ENCODE measurements at places on chromosomes 3 and 15.

DNA sequence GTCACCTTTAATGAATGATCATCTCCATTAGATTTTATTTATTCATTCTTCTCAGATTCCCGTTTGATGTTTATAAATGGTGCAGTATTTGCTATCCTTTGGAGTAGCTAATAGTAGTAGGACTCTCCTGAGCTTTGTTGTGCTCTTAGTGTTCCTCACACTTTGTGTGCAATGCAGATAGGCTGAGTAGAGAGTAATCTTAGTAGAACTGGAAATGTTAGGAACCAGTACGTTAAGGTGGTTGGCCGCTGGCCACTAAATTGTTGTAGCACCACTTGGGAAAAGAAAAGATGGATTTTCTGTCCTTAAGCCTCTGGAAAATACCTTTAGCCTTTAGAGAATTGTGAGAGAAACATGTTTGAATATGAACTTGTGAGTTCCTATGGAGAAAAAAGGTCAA is 19.9 kb upstream of the EBLN2 start:
- H3K4me3 ChIP-seq = no peak overlapping the region
- no peak for DNase-seq
- no peaks in the 10 kb centered on the region for H3K27me3 ChIP-seq
- H3K36me3 ChIP-seq = no peaks in the 10 kb centered on the region

- no peaks in the 10 kb centered on the region for H3K36me3 ChIP-seq
- no peaks in the 10 kb centered on the region for H3K27me3 ChIP-seq
- H3K4me1 ChIP-seq = no peaks in the 10 kb centered on the region
- H3K4me3 ChIP-seq = no peak overlapping the region
- no peak for DNase-seq
Measured at GRCh38 chr3:39284457-39284881, 4.6 kb upstream of the CX3CR1 start.

GRCh38 chr3:169640467-169641148 is 22.9 kb downstream of the MECOM start:
- H3K27me3 ChIP-seq = no peaks in the 10 kb centered on the region
- DNase-seq = no peak
- H3K4me1 ChIP-seq = peaks cover 3% of the 10 kb centered on the region
- H3K27ac ChIP-seq = no peak overlapping the region
- H3K36me3 ChIP-seq = no peaks in the 10 kb centered on the region
- no peak overlapping the region for H3K4me3 ChIP-seq

DNA sequence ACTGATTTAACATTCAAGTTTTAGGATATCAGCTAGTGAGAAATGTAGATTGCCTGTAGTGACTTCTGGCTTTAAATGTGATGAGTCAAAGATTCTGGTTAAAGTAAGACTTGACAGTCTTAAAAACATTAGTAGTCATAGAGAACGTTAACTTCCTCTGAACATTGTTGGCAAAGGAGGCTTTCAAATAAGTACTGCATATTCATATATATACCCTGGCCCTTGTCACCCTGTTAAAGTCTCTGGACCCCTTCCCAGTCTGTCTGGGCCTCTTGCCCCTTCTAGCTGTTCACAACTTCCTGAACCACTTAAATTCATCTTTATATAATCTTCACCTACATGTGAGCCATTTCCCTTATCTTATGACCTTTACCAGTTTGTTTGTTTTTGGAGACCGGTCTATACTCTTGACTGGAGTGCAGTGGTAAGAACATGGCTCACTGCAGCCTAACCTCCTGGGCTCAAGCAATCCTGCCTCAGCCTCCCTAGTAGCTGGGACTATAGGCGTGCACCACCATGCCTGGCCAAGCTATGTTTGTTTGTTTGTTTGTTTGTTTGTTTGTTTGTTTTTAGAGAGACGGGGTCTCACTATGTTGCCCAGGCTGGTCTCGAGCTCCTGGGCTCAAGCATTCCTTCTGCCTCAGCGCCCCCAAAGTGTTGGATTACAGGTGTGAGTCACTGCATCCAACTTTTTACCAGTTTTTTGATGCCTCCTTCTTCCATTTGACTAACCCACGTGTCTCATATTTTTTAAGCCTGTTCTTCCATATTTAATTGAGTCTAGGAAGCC is 64.4 kb upstream of the CRTC3 start:
- H3K36me3 ChIP-seq = peaks cover 5% of the 10 kb centered on the region
- peaks cover 27% of the 10 kb centered on the region for H3K4me1 ChIP-seq
- no peak for DNase-seq
- no peak overlapping the region for H3K4me3 ChIP-seq

DNA sequence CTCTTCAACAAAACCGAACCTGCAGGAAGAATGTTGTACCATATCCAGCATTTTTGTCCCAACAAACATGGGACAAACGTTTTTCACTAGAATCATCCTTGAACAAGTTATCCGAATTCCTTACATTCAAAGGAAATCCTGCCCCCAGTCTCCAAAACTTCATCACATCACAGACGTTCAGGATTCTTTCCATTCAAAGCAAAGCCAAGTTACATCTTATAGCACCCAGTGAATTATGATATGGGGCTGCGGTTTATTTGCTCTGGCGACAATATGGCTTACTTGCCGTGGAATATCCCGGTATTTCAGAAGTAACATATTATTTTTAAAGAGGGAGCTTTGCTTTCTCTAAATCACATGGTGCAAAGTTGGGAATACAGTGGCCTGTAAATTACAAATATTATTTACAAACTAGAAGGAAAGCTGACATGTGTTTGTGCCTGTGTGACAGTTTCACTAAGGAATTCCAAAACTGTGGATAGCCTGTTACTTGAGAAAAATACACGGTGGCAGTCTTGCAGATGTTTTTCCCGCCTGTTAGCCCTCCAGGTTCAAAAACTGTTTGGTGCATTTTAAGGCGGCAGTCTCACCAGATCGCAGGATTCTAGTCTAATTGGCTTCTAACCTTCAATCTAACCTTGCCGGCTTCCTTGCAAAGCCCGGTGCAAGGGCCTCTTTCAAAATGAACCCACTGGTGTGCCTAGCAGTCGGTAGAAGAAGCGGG is 736 bp upstream of the MBNL1 start:
- H3K4me3 ChIP-seq = peak overlapping the region; percentile 74
- H3K27ac ChIP-seq = peak overlapping the region; percentile 98
- no peak for DNase-seq
- peaks cover 20% of the 10 kb centered on the region for H3K4me1 ChIP-seq

DNA sequence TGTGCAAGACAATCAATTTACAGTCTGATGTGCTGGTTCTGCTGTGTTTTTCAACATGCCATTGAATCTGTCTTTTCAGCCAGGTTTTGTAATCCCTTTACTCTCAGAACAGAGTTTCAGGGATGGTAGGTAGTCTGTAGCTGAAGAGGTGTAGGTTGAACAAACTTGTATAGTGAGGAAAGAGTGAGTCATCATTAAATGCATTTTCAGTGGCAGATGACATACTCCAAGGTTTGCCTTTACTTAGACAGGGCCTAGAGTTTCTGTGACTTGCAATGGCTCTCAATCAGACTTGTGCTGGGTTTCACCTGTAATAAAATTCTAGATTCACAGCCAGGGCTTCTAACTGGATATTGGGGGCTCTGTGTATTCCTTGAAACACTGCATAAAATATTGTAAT is 94.6 kb downstream of the CYP19A1 start:
- H3K27me3 ChIP-seq = no peaks in the 10 kb centered on the region
- no peak for DNase-seq
- H3K4me3 ChIP-seq = no peak overlapping the region
- peaks cover 13% of the 10 kb centered on the region for H3K4me1 ChIP-seq
- no peaks in the 10 kb centered on the region for H3K36me3 ChIP-seq

GRCh38 chr15:96160800-96161199 is 169.7 kb upstream of the NR2F2 start:
- H3K4me1 ChIP-seq = peaks cover 5% of the 10 kb centered on the region
- DNase-seq = no peak
- H3K36me3 ChIP-seq = no peaks in the 10 kb centered on the region
- H3K27ac ChIP-seq = no peak overlapping the region
- no peaks in the 10 kb centered on the region for H3K27me3 ChIP-seq
- H3K4me3 ChIP-seq = no peak overlapping the region

- no peak for DNase-seq
- no peak overlapping the region for H3K4me3 ChIP-seq
- H3K36me3 ChIP-seq = no peaks in the 10 kb centered on the region
- H3K4me1 ChIP-seq = no peaks in the 10 kb centered on the region
- H3K27ac ChIP-seq = no peak overlapping the region
- H3K27me3 ChIP-seq = no peaks in the 10 kb centered on the region
Measured at GRCh38 chr3:23575697-23576096, 230.1 kb upstream of the UBE2E1 start.

- no peaks in the 10 kb centered on the region for H3K36me3 ChIP-seq
- H3K4me1 ChIP-seq = peaks cover 5% of the 10 kb centered on the region
- peak overlapping the region; percentile 64 for H3K4me3 ChIP-seq
- no peak overlapping the region for H3K27ac ChIP-seq
- H3K27me3 ChIP-seq = peaks cover 25% of the 10 kb centered on the region
- DNase-seq = no peak
Measured at GRCh38 chr15:51267703-51268083, 70.7 kb downstream of the CYP19A1 start.

- H3K4me3 ChIP-seq = no peak overlapping the region
- H3K27ac ChIP-seq = no peak overlapping the region
- no peaks in the 10 kb centered on the region for H3K36me3 ChIP-seq
- DNase-seq = no peak
Measured at GRCh38 chr3:85726241-85726640, 767.5 kb downstream of the CADM2 start.

DNA sequence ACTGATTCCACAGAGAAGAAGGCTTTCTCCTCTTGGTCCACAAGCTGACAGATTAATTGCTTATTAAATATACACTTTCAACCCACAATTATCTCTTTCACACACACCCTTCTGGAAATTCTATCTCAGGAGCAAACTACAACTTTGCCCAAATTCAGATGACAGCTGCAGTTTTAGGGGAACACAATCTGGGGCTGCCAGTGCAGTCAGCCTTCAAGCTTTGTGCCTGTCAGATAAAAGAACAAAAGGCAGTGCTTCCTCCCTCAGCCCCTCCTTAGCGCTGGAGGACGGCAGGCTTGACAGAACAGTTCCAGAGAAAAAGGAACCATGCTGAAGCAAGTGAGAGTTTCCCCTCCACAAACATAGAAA is 99.6 kb downstream of the TMCC1 start:
- H3K4me3 ChIP-seq = no peak overlapping the region
- DNase-seq = no peak

GRCh38 chr15:55277116-55277564 is 12.5 kb downstream of the RAB27A start:
- H3K4me3 ChIP-seq = no peak overlapping the region
- no peaks in the 10 kb centered on the region for H3K4me1 ChIP-seq
- H3K27me3 ChIP-seq = no peaks in the 10 kb centered on the region
- H3K27ac ChIP-seq = no peak overlapping the region
- H3K36me3 ChIP-seq = no peaks in the 10 kb centered on the region

DNA sequence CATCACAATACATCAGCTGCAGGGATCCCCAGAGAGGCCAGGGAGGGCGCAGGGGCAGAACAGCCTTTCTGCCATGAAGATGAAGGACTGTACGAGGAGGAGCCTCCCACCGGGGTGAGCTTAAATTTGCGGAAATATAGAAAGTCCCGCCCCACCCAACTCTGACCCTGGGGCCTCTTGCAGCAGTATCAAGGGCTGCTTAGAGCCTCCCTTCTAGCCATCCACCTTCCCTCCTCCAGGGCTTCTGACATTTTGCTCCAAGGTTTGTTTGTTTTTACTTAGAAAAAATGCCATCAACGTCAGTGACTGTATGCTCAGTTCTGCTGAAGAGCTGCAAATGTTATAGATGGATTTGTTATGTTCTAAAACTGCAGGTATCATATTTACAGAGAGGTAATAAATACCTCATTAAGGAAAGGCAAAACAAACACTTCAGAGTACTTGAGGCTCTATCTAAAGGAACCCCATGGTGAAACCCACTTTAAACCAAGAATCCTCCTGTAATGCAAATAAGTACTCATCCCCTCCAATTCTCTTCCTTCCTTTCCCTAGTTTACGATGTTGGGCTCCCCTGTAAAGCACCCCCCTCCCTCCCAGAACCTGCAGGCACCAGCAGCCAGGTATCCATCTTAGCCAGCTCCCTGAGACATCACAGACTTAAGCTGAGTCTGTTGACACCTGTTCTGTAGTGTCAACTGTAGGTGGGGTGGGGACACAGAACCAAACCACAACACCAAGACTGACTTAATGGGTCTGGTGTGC is 30.5 kb downstream of the RFTN1 start:
- H3K27me3 ChIP-seq = no peaks in the 10 kb centered on the region
- H3K4me3 ChIP-seq = no peak overlapping the region
- H3K36me3 ChIP-seq = no peaks in the 10 kb centered on the region
- H3K4me1 ChIP-seq = peaks cover 46% of the 10 kb centered on the region
- no peak for DNase-seq

DNA sequence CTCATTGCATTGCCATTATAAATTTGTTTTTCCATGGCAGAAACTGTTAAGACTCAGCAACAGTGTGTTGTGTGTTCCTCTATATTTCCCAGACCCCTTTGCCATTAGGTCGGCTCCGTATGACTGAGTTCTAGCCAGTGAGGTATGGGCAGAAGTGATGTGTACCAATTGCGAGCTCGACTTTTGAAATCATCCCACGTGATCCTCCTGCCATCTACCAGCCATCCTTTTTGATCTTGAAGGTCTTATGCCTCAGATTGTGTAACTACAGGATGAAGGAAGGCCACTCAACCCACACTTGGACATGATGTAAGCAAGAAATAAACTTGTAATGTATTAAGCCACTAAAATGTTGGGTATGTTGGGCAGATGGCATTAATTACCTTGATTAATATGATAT is 562.3 kb downstream of the PDCD6IP start:
- DNase-seq = no peak
- H3K4me1 ChIP-seq = no peaks in the 10 kb centered on the region
- no peak overlapping the region for H3K4me3 ChIP-seq
- no peaks in the 10 kb centered on the region for H3K27me3 ChIP-seq
- H3K27ac ChIP-seq = no peak overlapping the region

DNA sequence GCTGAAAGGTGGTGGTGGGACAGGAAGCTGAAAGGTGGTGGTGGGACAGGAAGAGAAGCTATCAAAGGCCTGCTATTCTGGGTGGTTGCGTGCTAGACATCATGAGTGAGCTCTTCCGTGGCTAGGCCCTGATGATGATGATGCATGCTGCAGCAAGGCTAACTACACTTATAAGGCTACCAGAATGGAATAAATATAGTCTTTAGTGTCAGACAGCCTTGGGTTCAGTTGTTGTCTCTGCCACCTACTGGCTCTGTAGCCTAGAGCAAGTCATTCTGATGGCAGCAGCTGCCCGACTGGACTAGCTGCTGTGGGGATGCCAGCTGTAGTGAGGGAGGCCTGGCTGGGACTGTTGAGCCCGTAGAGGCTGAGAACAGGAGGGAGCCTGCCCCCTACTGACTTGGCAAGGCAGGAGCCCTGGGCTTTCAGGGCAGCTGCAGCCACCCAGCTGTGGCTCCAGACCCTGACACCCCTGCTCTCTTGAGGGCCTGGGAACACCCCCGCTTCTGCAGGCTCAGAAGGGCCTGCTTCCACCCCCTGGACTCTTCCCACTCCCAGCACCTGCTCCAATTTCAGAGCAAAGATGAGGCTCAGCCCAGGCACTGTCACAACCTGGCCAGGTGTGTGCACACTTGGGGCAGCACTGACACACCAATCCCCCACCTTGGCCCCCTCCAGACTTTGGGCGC is 21.4 kb upstream of the ZBED2 start:
- H3K4me1 ChIP-seq = no peaks in the 10 kb centered on the region
- no peak overlapping the region for H3K27ac ChIP-seq
- DNase-seq = no peak
- no peaks in the 10 kb centered on the region for H3K27me3 ChIP-seq
- H3K4me3 ChIP-seq = no peak overlapping the region
- H3K36me3 ChIP-seq = no peaks in the 10 kb centered on the region

Data from heart left ventricle (tissue), 16 donors.